ENCODE measurements at places on chromosomes 16 and 17. TPM values are rescaled to one million over a fixed set of nuclear protein-coding genes. Genes with fewer than 3 reads are reported as not detected.

DNA sequence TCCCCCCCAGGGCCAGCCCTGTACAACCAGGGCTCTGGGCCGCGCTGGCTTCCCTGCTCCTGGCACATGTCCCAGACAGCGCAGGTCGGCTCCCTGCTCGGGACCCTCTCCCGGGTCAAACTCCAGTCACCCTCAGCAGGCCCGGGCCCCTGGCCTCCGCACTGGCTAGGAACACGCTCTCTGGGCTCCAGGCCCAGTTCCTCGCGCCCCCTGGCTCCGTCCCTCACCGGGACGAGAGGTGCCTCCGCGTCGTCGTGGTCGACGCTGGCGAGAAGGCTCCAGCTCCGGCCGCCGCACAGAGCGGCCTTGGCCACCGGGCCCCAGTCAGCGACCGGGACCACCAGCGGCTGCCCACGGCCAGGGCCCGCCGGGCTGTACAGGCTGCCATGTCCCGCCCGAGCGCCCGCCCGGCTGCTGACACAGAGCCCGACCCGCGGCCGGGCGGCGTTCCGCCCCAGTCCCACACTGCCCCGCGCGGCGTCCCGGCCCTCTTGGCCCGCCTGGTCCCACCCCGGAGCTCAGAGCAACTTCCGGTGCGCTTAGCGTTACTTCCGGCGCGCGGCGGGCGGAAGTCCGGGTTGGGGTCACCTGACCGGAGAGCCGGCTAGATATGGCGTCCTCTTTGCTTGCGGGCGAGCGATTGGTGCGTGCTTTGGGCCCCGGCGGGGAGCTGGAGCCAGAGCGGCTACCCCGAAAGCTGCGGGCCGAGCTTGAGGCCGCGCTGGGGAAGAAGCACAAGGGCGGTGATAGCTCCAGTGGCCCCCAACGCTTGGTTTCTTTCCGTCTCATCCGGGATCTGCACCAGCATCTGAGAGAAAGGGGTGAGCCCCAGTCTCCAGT is at the start of gene POLDIP2:
Gene POLDIP2, minus strand, starts transcription at position 467 of the 840 bp plus-strand sequence. Its CDS starts 79 bp downstream, at position 388.
- peak; percentile 90 for DNase-seq

DNA sequence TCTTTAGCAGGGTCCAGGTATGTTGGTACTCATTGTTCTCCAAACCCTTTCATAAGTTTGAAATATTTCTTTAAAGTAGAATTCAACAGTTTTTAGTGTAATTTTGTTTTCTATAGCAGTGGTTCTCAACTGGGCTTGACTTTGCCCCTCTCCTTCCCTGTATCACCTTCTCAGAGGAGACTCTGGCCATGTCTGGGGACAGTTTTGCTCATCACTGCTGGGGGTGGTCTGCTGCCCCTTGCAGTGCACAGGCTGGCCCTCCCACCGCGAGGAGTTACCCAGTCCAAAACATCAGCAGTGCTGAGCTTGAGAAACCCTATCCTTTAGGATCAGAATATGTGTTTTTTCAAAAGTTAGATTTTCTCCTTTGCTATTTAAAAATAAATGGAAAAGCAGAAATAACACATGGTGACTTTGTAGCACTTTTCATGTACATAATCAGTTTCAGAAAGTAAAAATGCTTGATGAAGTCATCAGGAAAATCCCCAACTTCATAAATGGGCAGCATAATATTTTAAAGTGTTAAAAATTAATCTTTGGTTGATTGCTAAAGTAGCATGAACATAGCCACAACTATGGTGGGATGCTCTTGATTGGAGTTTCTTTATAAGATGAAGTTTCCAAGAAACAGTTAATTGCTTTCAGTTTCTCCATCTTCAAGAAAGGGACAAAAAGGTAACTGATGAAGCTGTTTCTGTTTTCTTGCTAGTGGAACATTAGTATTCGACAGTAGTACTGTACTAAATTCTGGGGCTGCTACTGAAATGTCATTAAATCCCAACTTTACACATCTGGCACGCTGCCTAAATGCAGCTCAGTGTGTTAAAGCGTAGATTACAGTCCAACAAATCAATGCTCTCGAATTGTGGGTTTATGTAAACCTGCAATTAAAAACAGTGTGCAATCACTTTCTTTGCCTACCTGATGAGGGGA is 70.3 kb downstream of the NETO2 start:
- no peak for DNase-seq

DNA sequence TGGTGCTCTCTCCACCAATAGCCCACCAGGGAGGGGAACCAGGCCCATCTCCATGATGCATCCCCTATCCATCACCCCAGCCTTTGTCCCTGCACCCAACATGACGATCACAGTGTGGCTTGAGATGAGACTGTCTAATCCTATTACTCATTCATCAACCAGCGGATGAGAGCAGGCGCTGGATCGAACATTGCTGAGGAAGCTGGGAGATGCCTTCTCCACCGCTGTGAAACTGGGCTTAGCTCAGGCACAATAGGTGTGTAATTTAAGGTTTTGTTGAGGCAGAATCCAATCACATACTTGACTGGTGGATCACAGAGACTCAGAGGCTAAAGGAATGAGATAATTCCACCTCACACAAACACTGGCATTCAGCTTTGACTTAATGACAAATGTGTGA is 64.6 kb upstream of the IRX3 start:
- DNase-seq: no peak

DNA sequence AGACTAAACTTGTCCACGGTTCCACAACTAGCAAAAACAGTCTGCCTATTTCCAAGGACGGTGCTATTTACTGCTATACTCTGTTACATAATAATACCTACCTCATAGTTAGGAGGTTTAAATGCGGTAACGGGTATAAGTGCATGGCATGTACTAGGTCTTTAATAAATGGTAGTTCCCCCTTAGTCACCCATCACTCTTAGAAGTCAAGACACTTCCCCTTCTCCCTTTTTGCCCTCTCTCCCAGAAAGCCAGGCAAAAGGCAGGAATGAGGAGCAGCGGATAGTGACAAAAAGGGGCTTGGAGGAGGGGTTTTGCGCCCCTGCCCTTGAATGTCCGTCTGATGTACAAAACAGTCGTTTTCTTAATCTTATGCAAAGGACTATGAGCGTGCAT is 1.1 kb upstream of the LSM12 start:
- no peak for DNase-seq

- no peak for DNase-seq
Observed at GRCh38 chr17:35743626-35744328, 9.3 kb downstream of the GAS2L2 start.

DNA sequence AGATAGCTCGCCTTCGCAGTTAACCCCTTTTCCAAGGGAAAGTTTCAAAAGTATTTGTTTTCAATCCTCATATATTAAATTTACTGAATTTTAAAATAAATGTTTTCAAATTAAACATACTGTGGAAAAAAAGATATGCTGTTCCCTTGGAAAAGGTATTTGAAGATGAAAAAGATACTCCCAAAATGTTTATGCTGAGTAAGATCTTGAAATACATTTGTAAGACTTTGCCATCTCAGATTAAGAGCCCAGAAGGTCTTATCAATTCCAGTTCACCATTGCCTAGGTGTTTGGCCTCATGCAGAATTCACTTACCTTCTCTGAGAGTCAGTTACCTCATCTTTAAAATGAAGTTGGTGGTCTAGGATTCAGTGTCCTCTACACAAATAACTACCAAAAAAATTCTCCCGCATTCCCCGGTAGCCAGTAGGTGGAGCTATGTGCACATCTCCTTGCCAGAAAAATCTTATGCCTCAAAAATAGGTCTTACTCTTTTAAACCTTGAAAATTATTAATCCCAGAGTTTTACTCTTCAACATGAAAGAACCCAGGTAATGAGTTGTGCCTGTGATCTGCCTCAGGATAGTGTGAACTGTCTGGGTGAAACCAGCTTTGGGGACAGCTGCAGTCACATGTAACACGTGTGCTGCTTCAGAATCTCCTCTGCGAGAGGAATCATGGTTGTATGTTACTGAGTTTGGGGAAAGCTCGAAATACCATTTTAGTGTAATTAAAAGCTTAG is 178.3 kb downstream of the MRTFB start:
- no peak for DNase-seq

DNA sequence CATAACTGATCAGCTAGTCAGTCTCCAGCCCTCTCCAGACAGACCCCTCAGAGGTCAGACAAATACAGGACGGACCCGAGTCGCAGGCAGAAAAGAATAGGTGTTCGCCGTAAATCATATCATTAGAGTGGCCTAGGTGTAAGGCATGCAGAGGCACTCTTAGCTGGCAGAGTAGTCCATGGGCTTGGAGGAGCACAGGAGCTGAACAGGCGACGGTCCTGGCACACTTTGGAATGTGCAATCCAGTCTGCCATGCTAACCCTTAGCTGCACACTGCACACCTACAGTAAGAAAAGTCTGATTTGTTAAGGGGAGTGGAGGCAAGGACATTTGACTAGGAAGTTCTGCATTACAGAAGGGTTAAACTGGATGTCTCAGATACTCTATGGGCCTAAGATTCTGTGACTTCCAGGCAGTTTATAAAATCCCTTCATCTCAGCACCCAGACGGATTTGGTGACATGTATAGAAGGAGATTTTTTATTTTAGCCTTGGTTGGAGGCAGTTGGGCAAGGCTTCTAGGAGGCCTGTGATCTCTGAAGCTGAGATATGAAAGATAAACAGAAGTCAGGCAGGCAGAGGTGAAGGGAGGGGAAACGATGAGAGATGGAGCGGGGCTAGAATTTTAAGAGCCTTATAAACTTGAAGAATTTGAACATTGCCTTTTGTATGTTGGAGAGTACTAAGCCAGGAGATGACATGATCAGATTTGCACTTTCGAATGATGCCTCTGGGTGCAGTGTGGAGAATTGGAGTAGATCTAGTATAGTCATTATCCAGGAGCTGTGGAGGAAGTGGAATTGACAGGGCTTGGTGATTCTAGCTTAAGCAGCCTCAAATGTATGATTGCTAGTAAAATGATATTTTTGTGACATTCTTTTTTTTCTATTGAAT is 34.6 kb upstream of the SLC5A11 start:
- no peak for DNase-seq

DNA sequence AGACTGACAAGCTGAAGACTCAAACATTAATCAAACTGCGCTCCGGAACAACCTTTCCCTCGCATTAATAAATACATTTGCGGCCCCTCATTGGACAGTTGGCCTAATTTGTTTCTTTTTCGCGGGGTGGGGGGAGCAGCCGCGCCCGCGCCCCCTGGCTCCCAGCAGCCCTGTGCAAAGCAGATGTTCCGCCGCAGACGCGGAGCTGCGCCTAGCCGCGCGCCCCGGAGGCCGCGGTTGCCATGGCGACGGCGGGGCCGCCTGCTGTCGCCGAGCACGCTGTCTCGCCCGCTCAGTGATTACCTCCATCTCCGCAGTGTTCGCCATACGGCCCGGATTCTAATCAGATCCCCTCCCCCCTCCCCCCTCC is 25.5 kb downstream of the COPZ2 start:
- no peak for DNase-seq

DNA sequence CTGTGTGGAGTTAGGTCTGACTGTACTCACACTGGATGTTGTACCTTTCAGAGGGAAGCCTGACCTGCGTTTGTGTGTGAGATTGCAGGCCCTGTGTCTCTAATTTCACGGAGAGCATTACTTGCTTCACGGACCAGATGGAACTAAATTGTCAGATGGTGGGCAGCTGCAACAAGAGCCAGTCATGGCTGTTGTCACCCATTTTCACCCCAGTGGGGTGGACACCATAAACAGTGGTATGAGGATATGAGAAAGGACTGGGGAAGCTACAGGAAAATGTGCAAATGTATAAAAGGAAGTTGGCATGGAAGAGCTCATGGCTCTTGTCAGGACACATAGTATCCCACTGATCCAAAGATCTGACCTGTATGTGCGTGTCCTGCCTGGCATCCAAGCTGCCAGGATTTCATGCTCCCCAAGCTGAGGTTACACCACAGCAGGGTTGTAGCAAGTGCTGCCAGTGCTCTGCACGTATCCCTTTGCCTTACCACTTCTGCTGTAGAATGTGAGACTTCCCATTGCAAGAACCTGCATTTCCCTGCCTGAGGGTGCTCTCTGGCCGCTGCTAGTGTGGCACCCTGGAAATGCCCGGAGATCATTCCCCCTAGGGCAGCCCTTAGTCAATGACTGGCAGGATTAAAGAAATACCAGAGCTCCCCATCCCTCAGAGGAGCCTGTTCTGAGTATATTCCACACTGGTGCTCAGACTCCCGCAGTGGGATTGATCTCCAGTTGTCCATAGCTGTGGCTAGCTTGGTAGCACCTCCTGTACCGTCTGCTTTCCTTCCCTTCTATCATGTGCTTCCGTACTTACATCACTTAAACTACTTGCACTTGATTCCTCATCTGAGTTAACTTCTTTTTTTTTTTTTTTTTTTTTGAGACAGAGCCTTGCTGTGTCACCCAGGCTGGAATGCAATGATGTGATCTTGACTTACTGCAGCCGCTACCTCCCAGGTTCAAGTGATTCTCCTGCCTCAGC is 70.4 kb upstream of the TANC2 start:
- no peak for DNase-seq

DNA sequence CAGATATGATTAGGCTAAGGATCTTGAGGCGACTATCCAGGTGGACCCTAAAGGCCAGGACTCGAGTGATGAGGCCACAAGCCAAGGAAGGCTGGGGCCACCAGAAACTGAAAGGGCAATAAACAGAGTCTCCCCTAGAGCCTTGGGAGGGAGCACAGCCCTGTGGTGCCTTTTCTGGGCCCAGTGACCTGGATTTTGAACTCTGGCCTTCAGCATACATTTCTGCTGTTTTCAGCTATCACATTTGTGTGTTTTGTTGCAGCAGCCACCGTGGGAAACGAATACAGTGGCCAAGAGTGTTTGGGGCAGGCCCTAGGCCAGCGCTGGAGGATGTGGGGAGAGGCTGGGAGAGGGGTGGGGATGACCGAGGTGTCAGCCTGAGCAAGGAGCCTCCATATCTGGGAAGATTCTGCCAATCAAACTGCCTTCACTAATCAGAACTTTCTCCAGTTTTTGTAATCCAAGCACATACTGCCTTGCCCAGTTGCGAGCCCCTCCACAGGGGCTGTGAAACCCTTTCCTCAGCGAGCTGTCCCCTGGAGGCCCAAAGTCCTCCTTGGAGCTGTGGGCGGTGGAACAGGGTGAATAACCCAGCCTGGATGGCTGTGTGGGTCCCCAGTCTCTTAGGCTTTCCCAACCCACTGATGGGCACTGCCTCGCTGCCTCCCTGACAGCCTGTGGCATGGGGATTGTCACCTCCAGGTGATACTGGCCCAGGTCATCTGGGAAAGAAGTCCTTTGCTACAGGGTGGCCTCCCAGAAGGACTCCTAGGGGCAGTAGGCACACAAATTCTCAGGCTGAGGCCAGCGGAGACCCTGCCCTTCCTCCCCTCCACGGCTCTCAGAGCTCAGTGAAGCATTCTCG is 16.8 kb downstream of the B9D1 start:
- no peak for DNase-seq

- no peak for DNase-seq
Observed at GRCh38 chr17:28405632-28406472, at the start of gene SLC46A1. Gene SLC46A1, minus strand, starts transcription at chr17:28406212. Its CDS starts 98 bp downstream, at chr17:28406114.

- DNase-seq: no peak
Observed at GRCh38 chr16:63223851-63224250, 1187.6 kb upstream of the CDH8 start.

The VAT1L gene
- total RNA-seq: 6.4 TPM

The UNC13D gene
- total RNA-seq: 1.9 TPM

The TRPV2 gene
- 4.8 TPM for total RNA-seq

The KCNAB3 gene
- not detected for total RNA-seq

The HOXB9 gene
- 26.1 TPM for total RNA-seq

The PRRT2 gene
- total RNA-seq: 1.0 TPM

Measured in H4 (cell line).